HFFc6 (cell line): ENCODE measurements at places on chromosomes 5 and 9.

GRCh38 chr5:176644878-176645670 is 2.2 kb upstream of the TSPAN17 start:
- no peak for DNase-seq

DNA sequence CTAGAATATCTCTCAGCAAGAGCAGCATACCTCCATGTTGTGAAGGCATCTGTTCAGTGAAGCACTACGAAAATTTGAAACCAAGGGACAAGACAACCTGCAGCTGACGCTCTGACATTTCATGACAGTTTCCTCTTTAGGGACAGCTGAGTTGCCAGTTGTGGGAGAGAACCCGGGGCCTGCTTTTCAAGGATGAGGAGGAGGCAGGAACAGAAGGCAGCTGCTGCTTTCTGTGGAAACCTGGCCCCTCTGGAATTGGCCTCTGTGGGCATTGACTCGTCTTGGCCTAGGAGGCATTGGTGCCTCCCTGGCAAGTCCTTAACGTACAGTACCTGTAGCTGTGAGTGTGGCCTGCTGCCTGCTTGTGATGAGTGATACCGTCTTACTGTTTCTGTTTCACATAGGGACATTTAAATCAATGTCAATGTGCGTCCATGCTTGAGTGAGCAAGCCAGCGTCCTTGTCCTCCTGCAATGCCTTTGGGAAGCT is 21.6 kb downstream of the SLC46A2 start:
- no peak for DNase-seq

DNA sequence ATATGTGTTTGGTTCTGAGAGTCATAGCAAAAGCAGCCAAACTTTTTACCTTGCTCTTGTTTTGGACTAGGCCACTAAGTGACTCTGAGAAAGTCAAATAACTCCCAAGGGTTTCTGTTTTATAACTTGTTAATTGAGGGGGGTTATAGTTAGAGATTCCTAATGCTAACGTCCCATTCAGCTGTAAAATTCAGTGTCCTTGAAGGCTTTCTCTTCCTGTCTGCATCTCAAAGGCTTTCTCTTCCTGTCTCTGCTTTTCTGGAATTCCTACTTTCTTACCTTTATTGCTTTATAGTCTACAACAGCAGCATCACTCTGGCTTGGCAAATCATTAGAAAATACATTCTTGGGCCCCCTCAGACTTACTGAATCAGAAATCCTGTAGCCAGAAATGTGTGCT is 479.5 kb upstream of the SEMA6A start:
- no peak for DNase-seq

- DNase-seq: no peak
These were observed 256.5 kb upstream of the NFIL3 start for GRCh38 chr9:91680106-91680505.

DNA sequence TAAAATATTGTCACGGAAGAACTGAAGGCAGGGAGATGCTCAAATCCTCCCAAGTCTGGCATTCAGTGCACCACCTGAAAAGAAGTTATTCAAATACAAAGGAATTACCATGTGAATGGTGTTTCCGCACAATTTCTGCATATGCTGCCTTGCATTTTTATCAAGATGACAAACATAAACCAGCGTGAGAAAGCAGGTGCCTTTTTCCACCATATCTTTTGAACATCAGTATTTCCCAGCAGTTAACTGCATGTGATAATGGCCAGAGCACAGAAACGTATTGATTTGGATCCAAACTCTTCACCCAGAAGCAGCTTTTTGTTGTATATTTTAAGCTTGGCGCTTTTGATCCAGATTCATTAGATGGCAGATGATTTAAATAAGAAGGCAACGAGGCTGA is 808.0 kb downstream of the TLE1 start:
- no peak for DNase-seq

GRCh38 chr5:129241755-129242154 is 147.2 kb downstream of the ISOC1 start:
- no peak for DNase-seq

DNA sequence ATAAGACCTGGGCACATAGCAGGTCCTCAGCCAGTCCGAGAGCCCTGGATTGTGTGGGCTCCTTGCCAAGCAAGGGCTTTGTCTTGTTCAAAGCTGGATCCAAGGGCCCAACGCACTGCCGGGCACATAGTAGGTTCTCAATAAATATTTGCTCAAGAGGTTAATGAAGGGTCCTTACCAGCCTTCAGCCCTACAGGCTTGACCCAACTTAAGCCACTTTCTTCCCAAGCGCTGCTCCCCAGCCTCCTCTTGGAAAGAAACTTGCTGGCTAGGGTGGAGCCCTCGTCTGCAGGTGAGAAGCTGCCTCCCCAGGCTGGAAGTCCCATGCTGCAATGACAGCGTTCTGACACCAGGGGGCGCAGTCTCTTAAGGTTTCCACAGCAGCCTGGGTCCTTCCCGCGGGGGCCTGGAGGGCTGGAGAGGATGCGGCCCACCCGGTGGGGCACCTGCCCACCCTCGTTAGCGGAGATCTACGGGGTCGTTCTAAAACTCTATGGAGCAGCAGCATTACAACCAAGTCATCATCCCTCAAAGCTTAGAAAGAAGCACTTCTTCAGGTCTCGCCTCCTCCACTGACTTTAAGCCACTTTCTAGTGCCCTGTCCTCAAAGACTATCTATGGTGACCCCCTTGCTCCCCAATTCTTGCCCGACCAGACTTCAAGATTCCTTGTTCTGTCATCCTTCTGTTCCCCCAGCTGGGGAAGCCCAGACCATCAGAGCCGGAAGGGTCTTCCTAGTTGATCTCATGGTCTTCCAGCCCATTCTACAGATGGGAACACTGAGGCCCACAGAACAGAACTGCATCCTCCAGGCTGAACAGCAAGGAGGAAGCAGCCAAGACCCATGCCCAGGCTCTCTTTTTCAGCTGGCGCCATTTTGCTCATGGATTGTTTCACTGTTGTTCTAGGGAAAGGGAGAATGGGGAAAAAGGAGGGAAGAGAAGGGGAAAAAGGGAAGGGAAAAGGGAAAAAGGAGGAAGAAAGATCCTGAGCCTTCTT is 115.4 kb downstream of the LHX2 start:
- peak; percentile 49 for DNase-seq

GRCh38 chr5:133848341-133848811 is 120.0 kb downstream of the C5orf15 start:
- no peak for DNase-seq

GRCh38 chr5:83026930-83027687 is 50.1 kb downstream of the TMEM167A start:
- DNase-seq: no peak

- DNase-seq: no peak
These were observed 17.8 kb upstream of the GLIS3 start for GRCh38 chr9:4317681-4318080.

- DNase-seq: no peak
These were observed 17.1 kb upstream of the NRARP start for GRCh38 chr9:137319011-137319738.

DNA sequence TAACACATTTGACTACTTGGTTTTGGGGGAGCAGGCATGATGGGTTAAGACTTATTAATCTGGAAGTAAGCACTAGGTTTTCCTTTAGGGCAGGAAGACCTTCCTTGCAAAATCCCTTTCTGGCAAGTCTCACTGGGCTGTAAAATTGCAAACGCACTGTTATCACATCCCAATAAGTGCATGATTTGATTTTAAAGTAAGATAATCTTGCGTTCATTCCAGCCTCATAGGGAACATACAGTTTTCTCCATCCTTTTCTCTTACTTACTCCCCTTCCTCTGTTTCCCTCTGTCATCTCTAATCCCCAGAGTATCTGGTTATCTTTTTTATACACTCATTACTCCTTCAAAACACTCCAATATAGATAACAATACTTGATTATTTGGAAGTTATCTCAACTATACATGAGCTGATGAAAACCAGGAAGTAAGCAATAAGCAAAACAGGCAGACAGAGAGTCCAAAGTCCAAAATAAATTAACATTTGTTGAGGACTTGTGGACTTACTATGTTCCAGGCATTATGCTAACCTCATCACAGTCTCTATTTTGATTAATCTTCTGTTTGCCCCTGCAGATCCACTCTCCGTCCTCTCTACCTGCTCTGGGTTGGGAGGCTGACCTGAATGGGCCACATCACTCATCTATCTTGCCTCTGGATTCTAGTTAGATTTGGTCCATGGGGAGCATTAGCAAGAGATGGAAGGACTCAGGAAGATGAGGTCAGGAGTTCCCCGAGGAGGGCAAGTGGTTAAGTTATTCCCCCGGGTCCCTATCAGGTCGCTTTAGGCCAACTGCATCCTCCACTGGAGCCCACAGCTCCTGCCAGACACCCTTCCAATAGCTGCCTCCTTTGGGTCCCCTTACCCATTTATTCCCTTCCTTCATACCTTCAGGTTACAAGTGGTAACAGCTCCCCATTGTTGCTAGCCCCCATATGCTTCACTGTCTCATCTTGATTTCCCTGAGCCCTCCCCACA is 60.2 kb downstream of the SLC22A5 start:
- DNase-seq: no peak

DNA sequence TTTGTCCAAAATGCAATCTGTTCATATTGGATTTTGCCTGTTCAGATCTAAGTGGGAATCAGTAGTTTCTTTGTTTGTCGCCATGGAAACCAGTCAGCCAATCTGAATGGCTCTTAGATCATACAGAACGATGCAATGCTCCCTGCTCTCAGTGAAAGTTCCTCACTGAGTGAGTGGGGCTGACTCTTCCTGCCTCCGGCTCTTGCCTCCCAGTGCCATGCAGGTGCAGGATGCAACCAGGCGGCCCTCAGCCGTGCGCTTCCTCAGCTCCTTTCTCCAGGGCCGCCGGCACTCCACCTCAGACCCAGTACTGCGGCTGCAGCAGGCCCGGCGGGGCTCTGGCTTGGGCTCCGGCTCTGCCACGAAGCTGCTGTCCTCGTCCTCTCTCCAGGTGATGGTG is at the start of gene PTPDC1:
TSS of gene PTPDC1 (plus strand) at position 151 of the 400 bp plus-strand sequence. CDS start at position 218, 67 bp downstream.
- peak; percentile 30 for DNase-seq
